ENCODE measurements at places on chromosomes 12 and 14. TPM values are rescaled to one million over a fixed set of nuclear protein-coding genes. Genes with fewer than 3 reads are reported as not detected.

The NANOG gene
- total RNA-seq = not detected

The LYZ gene
- total RNA-seq = 49.2 TPM

- DNase-seq = no peak
Measured at GRCh38 chr12:26799741-26800140, 33.3 kb downstream of the ITPR2 start.

GRCh38 chr12:116325336-116325664 is 47.8 kb upstream of the MED13L start:
- no peak for DNase-seq

The SLC11A2 gene
- 23.7 TPM for total RNA-seq

GRCh38 chr12:10672231-10672868 is 1.5 kb downstream of the STYK1 start:
- DNase-seq = no peak

DNA sequence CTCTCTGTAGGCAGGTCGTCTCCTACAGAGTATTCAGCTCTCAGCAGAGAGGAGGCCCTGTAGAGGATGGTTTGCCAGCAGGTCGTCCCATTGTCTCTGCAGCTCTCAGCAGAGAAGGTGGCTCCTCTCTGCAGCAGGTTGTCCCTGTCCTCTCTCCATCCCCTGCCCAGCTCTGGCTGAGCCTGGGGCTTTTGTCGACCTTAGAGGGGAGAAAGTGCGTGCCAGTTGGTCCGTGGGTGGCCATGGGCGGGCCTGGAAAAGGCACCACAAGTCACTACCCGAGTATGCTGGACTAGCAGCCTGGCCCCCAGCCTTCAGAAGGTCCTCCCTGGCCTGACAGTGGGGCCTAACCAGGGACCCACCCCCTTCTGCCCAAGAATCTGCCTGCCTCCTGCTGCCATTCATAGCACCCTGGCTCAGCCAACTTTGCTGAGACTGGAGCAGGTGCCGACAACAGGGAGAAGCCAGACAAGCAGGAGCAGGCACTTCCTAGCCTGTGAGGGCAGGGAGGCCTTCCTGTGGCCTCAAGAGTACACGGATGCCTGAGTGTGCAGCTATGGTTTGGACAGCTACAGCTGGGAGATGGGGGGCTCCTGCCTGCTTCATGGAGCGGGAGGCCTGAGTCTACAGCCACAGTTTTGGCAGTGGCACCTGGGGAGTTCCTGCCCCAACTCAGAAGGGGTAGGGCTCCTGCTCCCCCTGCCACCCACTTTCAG is 59.7 kb upstream of the KCNH3 start:
- DNase-seq = no peak

- no peak for DNase-seq
Measured at GRCh38 chr12:116273813-116274550, 3.5 kb downstream of the MED13L start.

- no peak for DNase-seq
Measured at GRCh38 chr12:14902465-14902864, 16.8 kb upstream of the MGP start.

The FGF23 gene
- total RNA-seq = not detected
